Skeletal muscle cell (primary cell): ENCODE measurements at places on chromosomes 12 and 14.
A peak's percentile ranks its signal among the peaks of the same experiment; 100 is the strongest.

DNA sequence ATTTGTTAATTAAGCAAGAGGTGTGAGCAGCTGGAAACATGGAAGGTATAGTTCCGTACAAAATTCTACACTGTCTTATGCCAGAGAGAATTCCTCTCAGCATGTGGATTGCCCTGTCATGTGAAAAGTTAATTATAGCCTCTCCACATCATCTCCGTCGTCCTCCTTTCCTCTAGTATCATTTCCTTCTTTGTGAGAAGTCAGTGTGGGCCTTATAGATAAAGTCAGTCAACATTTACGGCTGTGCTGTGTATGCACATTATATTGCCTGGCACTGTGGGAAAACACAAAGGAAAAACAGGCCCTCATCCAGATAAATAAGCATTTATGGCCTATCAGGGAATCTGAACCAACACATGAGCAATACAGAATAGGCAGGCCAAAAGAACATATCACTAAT is 236.6 kb downstream of the SEC23A start:
- no peak for DNase-seq

GRCh38 chr12:95216711-95217376 is 423 bp downstream of the FGD6 start:
- DNase-seq, result no peak

DNA sequence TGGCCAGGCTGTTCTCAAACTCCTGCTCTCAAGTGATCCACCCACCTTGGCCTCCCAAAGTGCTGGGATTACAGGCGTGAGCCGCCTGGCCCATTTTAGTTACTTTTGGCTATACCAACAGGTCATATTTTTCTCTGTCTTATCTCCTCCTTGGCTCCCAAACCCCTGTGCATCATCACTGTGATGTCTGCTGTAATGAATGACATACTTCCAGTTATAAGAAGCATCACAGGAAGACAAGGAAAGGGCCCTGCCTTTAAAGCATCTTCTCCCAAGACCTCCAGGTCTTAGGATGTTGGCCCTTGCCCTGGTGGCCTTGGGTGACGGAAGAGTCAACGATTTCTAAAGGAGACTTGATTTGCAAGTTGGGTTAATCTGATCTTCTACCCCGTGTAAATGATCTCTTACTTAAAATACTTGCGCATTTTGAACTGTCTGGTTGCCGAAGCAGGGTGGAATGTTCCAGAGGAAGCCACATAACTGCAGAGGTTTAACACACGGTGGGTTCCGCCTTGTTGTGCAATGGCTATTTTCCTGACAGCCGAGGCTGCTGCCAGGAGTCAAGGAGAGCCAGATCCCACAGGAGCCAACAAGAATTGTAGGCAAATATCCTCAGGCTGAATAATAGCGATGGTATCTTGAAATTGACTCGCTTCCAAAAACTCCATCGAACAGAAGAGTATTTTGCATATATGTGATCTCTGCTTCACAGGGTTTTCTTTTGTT is 55.7 kb upstream of the PLXNC1 start:
- DNase-seq, result peak; percentile 95

DNA sequence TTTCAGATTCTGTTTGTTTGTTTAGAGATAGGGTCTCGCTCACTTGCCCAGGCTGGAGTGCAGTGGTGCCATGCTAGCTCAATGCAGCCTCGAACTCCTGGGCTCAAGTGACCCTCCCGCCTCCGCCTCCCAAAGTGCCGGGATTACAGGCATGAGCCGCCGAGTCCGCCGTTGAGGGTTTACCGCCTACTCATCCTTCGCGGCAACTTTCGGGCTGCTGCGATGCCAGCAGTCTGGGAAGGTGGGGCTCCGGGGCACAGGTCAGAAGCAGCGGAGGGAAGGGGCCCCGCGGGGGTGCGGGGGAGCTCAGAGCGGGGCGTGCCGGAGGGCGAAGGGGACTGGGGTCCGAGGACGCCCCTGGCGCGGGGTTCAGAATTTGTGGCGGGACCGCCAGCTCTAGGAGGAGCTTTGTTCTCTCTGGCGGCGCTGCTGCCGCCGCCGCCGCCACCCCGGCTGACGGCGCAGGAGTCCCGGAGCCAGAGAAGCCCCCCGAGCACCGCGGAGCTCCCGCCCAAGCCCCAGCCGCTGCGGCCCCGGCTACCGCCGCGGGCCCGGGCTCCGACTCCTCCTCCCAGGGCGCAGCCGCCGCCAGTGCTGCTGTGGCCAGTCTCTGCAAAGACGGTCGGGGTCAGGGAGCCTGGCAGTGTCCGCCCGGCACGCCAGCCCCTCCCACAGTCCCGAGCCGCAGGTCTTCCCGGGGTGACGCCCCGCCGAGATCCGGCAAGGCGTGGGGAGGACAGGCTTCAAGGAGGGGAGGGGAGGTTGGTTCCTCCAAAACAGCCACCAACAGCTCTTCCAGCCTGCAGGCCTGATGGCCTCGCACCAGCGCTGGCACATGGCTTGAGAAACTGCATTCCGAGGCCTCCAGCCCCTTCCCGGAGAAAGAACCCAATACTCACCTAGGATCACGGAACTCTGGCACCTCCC is 10.9 kb upstream of the KRT77 start:
- no peak for DNase-seq

- DNase-seq, result no peak
Observed at GRCh38 chr14:22482085-22482694, 106.8 kb downstream of the DAD1 start.

- no peak for DNase-seq
Observed at GRCh38 chr12:43312991-43313505, 239.0 kb downstream of the ADAMTS20 start.

GRCh38 chr12:119266963-119267362 is 67.6 kb upstream of the CCDC60 start:
- no peak for DNase-seq

DNA sequence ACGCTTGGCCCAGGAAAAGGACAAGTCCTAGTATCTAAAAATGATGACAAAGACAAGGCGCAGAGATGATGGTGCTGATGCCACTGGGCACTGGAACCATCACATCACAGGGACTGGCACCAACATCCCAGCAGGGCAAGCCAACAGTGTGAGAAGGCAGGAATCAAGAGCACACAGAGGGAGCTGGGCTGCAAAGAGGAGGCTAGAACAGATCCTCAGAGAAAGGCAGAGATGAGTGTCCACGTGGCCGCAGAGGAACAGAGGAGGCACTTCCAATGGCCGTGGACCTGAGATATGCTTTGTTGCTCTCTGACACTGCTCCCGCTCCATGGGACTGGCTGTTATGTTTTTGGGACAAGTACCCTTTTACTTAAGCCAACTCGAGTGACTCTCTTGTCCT is 17.9 kb downstream of the FOXN3 start:
- DNase-seq, result no peak

DNA sequence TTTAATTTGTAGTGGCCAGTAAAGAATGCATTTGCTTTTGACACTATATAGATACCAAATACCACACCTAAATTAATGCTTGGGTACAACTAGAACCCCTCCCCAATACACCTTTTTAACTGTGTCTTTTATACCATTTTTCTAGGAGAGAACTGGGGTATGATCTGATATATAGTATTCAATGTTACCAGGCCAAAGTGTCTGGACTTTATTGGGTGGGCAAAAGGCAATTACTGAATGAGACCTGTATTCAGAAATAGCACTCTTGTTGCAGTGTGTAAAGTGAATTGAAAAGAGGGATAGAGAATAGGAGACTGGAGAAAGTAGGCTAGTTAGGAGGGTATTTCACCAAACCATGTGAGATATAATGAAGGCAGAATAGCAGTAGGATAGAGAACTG is 74.4 kb downstream of the SEC23A start:
- no peak for DNase-seq

DNA sequence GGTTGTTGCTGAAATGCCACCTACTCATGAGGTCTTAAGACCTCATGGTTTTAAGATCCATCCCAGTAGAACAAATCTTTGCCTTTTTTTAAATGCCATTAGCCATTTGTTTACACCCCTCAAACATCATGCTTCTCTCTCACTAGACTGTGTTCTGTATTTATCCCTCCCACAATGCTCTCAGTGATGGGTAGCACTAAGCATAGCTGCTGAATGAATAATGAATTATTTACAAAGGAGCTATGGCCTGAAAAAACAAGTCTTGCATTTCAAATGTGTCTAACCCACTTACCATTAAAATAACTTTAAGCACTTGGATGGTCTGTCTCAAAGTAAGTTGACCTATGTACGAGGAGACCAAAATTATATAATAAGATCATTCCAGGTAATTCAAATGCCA is 334.5 kb downstream of the PAWR start:
- no peak for DNase-seq

GRCh38 chr12:122389677-122390076 is 32.8 kb downstream of the CLIP1 start:
- DNase-seq, result no peak

DNA sequence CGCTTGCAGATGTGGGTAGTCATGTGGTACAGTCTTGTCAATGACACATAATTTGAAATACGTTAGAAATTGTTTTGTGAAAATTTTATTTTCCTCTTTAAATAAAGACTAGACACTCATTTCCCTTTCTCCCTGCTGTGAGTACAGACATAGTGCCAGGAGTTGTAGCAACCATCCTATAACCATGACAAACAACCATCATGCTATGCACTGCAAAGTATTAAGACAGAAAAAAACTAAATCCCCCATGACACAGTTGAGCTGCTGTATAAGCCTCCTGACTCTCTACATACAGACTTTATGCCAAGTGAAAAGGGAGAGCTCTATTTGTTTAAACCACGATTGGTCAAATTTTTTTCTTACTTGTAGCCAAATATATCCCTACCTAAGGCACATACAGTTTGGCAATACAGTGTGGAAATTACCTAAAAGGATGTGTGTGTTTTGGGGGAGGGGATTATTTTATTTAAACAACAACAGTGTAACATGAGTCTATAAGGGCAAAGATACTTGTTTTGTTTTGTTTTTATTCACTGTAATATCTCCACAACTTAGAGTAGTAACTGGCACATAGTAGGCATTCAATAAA is 45.0 kb upstream of the KRR1 start:
- no peak for DNase-seq

GRCh38 chr12:113933201-113933786 is 32.8 kb downstream of the RBM19 start:
- peak; percentile 80 for DNase-seq

GRCh38 chr14:94161058-94161457 is 13.1 kb upstream of the PPP4R4 start:
- no peak for DNase-seq
